NCI-H146 (cell line): ENCODE measurements at places on chromosomes 12 and 14.
A peak's percentile ranks its signal among the peaks of the same experiment; 100 is the strongest.

GRCh38 chr12:93002293-93003054, 73.4 kb upstream of the EEA1 start:
- no peak for DNase-seq

GRCh38 chr12:113891739-113892520, 74.2 kb downstream of the RBM19 start:
- DNase-seq: no peak

DNA sequence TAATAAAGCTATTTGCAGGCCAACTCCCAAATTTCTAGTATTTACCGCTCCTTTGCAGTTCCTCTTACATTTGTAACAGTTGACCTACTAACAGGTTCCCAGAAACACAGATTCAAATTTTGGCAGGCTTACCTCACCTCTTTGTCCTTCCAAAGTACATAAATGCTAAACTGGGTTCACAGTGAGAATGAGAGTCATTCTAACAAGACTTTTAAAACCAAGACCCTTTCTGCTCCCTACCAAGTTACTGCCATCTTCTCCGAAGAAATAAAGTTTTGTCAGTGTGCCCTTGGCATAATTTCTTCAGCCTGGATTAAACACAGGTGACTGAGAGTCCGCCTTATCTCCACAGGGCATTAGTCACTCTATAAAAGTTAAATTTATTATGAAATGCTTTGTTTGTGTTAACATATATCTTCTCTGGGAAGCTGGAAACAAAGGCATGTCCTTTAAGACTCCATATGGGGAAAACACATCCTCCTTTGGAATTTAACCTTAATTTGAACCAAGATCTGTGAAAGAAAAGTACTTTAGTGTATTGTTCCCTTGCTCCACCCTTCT, 28.2 kb downstream of the FOXA1 start:
- no peak for DNase-seq

- DNase-seq: no peak
Observed at GRCh38 chr12:68162374-68162773, 2.8 kb upstream of the IFNG start.

- peak; percentile 94 for DNase-seq
Observed at GRCh38 chr12:46209914-46210872, 58.6 kb downstream of the SLC38A1 start.

DNA sequence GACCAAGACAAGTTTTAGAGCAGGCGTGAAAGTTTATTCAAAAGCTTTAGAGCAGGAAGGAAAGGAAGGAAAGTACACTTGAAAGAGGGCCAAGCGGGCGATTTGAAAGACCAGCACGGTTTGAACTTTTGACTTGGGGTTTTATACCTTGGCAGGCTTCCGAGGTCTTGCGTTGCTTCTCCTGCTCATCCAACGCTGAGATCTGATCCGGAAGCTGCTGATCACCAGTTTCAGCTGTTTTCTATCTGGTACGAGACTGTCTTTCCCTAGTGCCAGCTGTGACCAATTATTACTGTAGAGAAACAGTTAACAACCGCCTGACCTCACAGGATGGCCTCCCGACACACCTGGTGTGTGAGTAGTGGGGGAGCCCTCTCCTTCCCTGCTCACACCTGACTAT, 20.6 kb upstream of the SNRPF start:
- peak; percentile 81 for DNase-seq

DNA sequence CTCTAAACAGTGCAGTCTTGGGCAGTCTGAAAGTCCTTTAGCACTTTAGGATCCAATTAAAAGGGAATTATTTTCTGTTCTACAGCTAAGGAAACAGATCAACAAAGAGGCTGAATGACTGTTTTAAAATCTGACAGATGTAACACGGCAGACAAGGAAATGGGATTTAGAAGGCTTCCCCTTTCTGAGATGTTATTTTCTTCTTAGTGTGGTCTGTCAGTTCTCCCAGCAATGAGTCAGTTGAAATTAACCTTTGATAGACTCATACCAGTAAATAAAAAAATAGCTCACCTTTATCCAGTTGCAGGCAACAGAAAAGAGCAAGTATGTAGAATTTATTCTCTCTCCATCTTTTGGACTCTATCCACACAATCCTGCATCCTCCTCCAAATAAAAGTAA, 98.1 kb downstream of the NEDD1 start:
- DNase-seq: no peak

DNA sequence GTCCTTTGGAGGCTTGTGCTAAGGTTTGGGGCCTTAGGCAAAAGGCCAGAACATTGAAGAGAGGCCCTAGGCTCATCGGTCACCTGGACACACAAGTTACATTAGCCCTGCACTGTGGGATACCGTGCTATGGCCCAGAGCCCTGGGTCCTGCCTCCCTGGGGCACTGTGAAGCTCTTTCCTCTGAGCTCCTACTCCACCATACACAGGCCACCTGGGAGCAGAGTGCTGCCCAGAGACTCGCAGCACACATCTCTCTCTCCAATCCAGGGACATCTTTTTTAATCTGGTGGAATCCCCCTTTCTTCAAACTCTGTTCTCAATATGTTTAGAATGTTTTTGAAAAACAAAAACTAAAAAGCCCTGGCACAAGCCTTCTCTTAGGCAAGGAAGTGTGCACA, 314.2 kb upstream of the RGS6 start:
- DNase-seq: peak; percentile 19

DNA sequence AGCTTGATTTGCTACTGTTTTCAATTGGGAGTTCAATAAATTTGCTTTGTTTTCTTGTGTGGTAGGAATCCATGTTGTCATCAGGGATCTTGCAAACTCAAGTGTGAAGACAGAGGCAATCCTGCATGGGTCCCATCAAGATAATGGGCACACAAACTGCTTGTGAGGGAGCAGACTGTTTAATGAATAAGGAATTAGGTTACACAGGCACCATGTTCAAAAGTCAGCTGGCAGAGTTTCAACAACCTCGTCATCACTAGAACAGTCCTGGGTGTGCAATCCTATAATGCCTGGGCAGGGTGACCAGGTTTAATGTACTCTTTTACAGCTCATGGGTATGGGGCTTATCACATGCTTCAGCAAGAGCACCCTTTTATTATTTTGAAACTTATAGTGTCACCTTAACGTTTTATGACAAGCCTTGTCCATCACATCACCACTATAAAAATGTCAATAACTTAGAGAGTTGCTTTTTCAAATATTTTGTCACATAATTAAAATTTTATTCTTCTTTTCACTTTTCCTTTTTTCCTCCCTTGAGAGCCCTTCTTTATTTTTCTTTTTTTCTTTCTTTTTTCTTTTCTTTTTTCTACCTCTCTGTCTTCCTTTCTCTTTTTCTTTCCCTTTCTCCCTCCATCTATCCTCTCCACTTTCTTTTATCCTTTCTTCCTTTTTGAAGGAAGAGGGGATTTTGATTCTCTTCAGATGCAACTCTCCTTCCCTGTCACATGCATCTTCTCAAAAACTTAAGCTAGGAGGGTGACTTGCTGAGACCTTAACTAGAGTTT, 252.2 kb upstream of the ATP2B1 start:
- DNase-seq: no peak

GRCh38 chr14:89827265-89827664, 127.3 kb downstream of the EFCAB11 start:
- no peak for DNase-seq

DNA sequence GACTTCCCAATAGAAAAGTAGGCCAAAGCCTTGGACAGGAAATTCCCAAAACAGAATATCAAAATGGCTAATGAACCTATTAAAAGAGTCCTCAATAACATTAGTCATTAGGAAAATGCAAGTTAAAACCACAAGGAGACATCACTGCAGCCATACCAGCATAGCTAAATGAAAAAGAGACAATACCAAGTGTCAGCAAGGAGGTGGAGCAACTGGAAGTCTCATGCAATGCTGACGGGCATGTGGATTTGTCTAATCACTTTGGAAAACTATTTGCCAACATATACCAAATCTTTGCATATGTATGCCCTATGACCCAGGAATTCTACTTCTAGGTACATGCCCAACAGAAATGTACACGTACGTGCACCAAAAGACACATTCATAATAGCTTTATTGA, 60.5 kb upstream of the PLEKHG3 start:
- DNase-seq: no peak

DNA sequence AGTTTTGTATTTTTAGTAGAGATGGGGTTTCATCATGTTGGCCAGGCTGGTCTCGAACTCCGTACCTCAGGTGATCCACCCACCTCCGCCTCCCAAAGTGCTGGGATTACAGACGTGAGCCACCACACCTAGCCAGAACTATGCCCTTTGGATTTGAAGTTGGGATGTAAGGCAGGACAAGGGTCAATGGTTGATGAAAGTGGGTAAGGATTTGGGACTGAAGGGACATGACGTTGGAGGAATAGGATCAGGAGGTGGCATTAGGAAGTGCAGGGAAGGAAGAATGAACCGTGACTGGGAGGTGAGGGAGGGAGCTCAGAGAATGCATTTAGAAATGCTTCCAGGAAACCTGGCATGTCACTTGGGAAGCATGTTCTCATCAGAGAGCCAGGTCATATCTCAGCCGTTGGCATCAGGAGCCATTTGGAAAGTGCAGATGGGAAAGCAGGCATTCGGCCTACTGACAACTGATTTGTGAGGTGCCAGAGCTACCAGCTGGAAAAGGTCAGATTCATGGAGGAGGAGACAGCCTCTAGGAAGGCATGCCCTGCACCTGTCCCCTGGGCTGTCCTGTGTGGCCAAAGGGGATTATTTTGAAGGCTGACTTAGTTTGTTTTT, 2.2 kb downstream of the CRADD start:
- DNase-seq: no peak

DNA sequence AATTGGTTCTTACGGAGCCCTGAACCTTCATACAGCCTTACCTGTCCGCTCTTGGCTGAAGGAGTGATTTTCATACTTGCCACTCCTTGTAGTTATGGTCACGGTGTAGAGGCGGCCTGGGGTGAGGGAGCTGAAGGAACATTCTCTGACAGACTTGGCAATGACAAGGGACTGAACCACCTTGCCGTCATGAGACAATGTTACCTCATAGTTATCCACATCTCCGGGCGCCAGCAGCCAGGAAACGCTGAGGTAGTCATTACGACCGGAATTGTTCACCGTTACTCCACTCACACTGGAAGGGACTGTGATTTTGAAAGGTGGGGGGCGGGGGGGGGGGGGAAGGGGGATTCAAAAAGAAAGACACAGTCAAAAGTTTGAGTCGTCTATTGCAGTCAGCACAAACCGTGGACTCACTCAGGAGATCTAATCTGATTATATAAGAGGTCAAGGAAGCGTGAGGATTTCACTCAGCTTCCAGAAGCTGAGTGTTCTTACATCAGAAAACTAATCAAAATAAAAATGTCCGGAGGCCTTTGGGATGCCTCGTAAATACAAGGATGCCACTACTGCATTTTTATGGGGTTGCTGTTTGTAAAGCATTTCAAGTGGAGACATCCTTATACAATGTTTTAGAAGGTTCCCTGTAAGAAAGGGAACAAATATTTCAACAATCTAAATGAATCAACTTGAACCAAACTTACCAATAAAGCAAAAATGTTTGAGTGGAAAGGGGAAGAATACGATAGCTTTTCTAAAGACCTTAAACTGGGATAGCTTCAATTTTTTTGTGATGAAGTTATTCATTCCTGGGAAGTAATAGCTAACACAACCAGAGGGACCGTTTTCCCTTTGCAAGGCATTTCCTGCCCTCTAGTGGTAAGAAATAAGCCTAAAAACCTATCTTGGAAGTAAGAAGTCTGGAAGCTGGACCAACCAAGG, 60.6 kb downstream of the PTPRB start:
- peak; percentile 61 for DNase-seq

DNA sequence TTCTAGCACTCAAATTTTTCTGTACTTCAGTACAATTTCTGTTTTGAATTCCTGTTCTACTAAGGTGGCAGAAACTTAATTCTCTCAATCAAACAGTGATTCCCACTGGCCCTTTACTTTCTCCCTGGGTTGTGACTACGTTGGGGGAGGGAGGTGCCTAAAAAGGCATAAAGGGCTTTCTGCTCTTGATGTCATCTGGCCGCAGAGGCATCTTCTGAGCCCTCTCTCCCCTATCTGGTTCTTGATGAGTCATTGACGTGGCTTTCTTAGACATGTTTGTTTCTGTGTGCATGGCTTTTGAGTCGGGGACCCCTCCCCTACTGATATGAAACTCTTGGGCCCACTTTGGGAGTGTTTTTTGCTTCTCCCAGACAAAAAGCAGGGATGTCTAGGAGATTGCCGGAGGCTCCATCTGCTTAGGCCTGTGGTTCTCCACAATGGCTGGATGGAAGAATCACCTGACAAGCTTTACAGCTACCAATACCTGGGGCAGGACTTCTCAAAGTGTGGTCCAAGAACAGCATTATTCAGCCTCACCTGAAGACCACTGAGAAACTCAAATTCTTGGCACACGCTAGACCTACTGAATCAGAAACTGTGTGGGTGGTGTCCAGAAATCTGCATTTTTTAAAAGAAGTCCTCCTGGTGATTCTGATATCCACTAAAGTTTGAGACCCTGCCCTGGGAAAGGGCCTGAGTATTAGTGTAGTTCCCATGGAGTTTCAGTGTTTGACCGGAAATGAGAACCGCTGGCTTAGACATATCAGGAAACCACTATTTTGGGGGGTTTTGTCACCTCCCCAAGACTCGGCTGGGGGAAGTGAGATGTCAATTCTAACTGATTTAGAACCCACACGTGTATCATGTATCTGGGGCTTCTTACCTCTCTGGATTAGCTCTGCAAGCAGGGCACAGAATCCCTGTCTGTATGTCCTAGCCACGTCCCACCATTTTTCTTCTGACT, 395.7 kb upstream of the PDE3A start:
- no peak for DNase-seq

- peak; percentile 90 for DNase-seq
Observed at GRCh38 chr14:76117789-76118484, 33.8 kb upstream of the GPATCH2L start.

DNA sequence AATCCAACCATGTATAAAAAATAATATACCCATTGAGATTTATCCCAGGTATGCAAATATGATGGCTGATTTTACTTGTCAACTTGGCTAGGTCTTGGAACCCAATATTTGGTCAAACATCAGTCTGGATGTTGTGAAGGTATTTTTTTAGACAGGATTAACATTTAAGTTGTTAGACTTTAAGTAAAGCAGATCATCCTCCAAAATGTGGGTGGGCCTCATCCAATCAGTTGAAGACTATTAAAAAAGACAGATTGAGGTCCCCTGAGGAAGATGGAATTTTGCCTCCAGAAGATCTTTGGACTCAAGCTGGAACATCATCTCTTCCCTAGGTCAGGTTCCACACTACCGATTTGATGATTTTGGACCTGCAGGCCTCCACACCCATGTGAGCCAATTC, 271.2 kb downstream of the TMEM121 start:
- no peak for DNase-seq

- peak; percentile 95 for DNase-seq
Observed at GRCh38 chr12:39443081-39443928, at the start of gene KIF21A. Gene KIF21A (minus strand): TSS chr12:39443120. CDS start chr12:39442970, 150 bp downstream.

DNA sequence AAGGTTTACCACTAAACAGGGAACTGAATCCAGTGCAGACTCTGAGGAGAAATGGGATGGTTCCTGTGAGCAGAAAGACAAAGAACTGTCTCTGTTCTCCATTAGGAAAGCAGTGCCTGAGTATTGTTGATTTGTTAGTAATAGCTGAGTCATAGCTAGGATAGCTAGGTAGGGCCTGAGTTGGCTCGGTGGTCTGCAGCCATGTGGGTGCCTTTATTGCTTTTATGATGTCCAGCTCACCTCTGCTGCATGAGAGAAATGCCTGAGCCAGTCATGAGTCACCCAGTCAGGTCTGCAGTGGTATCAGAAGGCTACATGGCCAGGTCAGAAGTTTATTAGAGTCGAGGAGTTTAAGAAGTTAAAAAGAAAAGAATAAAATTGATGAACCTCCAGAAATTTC, 24.2 kb downstream of the TRHDE start:
- no peak for DNase-seq

- no peak for DNase-seq
Observed at GRCh38 chr14:103093856-103094405, 594 bp upstream of the EXOC3L4 start.
